NCI-H1417 treated with DMSO at 0.1 percent for 48 hours (cell line): ENCODE measurements at places on chromosomes 7 and 10.

GRCh38 chr7:51324206-51324898 is 7.7 kb upstream of the COBL start:
- DNase-seq: no peak

GRCh38 chr7:17489961-17490360 is 191.5 kb downstream of the AHR start:
- no peak for DNase-seq

DNA sequence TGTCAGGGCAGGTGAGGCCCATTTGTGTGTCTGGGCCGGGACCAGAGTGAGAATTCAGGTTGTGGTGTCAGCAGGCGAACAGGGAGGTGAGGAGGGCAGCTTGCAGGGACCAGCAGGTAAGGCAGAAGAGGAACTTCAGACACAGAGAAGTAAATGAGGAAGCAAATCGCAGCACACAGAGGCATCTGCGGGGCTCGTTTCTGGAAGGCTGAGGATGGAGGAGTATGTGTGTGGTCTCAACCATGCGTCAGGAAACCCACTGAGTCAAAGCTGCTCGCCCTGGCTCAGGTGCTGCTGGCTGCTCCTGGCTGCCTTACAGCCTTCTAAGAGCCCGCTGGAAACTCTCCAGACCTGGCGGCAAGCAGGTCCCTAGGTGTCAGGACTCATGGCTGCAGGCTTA is 26.9 kb upstream of the PITRM1 start:
- no peak for DNase-seq

DNA sequence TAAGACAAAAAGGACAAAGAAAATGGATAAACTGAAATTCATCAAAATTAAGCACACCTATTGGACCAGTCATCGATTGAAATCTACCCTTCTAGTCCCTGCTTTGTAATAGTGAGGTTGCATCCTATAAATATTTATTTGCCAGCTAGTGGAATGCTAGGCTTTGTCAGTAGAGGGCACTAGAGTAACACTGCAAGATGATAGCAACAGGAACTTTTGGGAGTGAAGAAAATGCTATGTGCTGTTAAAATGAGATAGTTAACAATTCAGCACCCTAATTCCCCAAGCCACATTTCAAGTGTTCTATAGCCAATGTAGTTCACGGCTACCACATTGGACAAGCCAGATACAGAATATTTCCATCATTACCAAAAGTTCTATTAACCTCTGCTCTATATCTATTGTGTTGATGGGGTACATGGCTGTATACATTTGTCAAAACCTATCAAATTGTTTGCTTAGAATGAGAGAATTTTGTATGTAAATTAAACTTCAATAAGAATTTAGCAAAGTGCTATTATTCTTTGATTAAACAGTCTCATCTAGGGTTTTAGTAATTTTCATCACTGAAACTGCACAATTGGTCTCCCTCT is 69.8 kb downstream of the LSMEM1 start:
- DNase-seq: no peak

DNA sequence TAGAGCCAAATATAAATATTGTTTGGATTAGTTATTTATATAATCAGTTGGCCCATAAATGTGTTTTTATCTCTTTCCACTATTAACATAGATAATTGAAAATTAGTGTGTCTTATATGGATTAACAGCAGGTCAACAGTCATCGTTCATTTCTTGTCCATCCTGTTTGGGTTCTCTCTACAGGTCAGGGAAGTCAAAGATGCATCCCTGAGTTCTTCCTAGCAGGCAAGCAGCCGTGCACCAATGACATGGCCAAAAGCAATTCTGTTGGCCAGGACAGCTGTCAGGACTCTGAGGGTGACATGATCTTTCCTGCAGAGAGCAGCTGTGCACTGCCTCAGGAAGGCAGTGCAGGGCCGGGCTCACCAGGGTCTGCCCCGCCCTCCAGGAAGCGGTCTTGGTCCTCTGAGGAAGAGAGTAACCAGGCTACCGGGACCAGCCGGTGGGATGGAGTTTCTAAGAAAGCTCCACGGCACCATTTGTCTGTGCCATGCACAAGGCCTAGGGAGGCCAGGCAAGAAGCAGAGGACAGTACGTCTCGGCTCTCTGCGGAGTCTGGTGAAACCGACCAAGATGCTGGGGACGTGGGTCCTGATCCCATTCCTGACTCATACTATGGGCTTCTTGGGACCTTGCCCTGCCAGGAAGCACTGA is 15.9 kb downstream of the FBH1 start:
- DNase-seq: no peak

GRCh38 chr7:2451171-2452073 is 24.8 kb downstream of the GRIFIN start:
- peak; percentile 14 for DNase-seq

DNA sequence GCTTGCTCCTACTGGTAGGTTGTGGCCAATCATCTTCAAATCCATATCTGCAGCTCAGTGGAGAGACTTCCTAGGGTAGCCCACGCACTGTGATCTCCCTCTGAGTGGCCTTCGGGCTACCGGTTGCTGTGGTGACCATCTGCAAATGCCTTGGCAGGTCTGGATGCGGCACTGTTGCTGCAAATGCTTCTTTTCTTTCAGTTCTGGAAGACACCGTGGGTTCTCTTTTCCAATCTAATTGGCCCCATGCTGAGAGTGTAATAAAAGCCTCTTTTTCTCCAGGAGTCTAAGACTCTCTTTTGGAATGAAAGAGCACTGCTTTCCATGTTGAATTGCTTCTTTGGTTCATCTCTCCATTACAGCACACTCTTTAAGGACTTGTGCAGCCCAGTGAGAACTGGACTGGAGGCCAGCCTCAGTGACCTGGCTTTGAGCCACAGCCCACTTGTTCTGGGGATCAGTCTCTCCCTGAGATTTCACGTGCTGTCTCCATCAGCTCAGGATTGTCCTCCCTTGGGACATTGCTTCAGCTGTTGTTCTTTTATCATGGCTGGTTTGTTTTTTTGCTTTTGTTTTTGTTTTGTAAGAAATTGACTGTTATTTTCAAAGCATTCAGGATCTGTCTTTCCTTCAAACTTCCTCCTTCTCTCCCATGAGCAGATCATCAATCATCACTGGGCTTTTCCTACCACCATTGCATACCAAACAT is 286.6 kb downstream of the BMPER start:
- no peak for DNase-seq

GRCh38 chr7:54596747-54597146 is 54.6 kb downstream of the VSTM2A start:
- no peak for DNase-seq

DNA sequence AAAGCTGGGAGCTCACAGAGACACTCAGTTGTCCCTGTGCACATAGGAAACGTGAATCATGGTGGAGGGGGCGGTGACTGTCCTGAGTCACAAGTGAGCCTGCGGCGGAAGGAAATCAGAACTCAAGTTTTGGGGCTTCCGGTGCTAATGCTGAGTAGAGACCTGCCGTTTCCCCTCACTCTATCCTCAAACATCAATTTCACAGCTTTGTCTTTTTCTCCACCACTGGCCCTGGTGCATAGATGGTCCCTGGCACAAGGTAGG is 21.9 kb downstream of the ADCYAP1R1 start:
- DNase-seq: no peak

DNA sequence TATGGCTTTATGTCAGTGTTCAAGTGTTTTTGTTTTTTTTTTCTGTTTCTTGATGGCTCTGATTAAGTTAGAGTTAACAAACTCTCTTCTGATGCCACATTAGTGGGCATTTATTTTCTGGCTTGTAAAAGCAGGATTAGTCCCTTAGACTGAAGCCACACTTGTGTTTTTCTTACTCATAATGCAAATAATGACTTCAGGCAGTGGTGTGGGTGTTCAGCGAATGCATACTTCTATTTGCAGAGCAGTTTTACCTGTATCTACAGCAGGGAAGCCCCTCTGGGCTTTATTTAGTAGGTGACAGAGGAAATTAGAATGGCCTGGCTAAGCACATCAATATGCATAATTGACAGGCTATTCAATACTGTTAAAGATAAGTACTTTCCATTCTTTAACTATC is 79.9 kb downstream of the CNNM2 start:
- no peak for DNase-seq

GRCh38 chr10:34721208-34721840 is 93.8 kb downstream of the PARD3 start:
- DNase-seq: no peak

- DNase-seq: no peak
Observed at GRCh38 chr7:156666368-156667109, 26.0 kb downstream of the RNF32 start.

- DNase-seq: no peak
Observed at GRCh38 chr7:85655252-85655651, 468.4 kb upstream of the SEMA3D start.

DNA sequence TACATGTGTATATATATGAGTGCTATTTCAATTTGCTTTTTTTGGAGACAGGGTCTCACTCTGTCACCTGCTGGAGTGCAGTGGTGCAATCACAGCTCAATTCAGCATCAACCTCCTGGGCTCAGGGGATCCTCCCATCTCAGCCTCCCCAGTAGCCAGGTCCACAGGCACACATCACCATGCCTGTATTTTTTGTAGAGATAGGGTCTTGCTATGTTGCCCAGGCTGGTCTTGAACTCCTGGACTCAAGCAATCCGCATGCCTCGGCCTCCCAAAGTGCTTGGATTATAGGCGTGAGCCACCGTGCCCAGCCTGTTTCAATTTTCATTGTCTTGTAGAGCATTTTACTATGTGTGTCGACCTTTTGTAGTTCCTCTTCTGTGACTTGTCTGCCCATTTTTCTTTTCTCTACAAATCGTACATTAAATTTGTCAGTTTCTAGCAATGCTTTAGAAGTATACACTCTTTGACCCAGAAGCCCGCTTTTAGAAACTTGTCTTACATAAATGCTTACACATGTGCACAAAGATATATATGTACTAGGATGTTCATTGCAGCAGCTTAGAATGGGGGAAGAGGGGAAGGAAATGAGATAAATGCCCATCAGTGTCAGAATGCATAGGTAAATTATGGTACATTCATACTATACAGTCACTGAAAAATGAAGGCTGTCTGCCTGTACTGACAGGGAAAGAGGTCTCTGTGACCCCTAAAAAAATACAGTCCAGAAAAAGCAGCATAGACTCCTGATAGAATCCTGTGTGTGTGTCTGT is 12.2 kb upstream of the RFC2 start:
- DNase-seq: no peak

DNA sequence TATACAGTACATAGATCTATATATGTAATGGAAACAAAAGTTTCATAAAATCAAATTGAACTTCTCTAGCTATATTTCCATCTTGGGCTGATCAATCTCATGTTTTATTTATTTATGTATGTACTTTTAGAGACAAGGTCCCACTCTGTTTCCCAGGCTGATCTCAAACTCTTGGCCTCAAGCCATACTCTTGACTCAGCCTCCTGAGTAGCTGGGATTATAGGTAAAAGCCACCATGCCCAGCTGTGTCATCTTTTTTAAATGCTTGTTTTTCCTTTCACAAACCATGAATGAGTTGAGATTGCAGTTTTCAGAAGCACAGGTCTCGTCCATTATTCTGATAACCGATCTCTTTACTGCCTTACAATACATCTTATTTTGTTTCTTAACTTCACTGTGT is 400.9 kb downstream of the KCNMA1 start:
- DNase-seq: no peak
